ENCODE measurements at places on chromosomes 2 and 18.

DNA sequence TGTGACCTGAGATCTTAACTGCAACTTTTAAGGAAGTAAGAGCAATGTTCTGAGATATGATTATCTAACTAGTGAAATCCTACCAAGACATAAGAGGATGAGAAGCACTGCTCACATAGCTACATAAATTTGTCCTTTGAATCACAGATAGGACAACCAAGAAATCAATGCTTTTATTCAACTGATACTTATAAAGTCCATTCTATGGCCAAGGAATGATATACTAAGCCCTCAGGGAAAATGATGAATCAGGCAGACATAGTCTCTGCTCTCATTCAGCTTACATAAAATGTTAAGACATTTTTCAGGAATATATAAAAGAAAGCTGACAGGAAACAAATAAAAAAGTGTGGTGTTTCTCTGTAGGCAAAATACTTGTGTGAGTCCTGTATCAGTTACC is 39.1 kb downstream of the PGAP1 start:
- H3K4me3 ChIP-seq = no peak overlapping the region
- no peaks in the 10 kb centered on the region for H3K27me3 ChIP-seq
- peaks cover 9% of the 10 kb centered on the region for H3K36me3 ChIP-seq
- no peak overlapping the region for H3K27ac ChIP-seq
- no peak for DNase-seq

GRCh38 chr2:160205505-160205904 is 5.4 kb upstream of the ITGB6 start:
- DNase-seq = peak; percentile 34
- H3K36me3 ChIP-seq = no peaks in the 10 kb centered on the region
- no peak overlapping the region for H3K4me3 ChIP-seq
- no peaks in the 10 kb centered on the region for H3K27me3 ChIP-seq
- H3K27ac ChIP-seq = peak overlapping the region; percentile 52
- H3K4me1 ChIP-seq = no peaks in the 10 kb centered on the region

GRCh38 chr2:218755567-218756404 is 26.2 kb upstream of the CYP27A1 start:
- no peaks in the 10 kb centered on the region for H3K27me3 ChIP-seq
- H3K36me3 ChIP-seq = peaks cover 32% of the 10 kb centered on the region

DNA sequence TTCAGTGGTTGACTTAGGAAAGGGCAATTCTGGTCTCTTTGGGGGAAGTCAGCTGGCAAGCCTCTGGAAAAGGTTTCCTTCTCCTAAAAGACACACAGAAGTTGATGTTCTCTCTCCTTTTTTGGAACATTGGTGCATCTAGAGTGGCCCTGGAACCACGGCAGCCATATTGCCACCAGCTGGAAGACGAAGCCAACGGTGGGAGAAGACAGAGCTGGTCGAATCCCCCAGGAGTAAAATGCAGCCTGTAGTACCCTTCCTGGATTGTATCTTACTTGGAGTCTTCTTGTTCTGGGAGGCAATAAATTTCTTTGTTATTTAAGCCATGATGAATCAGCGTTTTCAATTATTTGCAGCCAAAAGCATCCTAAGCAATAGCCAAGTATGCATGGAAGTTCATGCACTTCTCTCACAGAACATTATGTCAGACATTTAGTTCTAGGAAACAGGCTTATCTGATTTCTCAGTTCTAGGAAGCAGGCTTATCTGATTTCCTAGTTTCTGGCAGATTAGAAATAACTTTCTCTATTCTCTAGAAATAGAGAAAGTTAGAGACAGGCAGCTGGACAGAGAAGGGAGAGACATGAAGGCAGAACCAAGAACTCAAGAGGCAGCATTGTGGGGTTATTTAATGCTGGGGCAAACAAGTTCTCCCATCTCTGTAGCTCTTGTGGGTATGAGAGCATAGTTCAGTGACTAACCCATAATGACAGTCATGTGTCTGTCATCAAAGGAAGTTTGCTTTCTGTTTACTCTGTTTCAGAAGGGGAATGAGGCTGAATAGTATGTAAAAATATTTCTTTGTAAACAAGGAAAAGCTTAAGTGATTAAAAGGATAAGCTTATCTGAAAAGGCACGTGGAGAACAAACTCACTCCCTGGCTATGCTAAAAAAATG is 40.5 kb upstream of the NABP1 start:
- H3K27ac ChIP-seq = peak overlapping the region; percentile 3
- H3K4me1 ChIP-seq = no peaks in the 10 kb centered on the region
- no peak for DNase-seq
- H3K36me3 ChIP-seq = no peaks in the 10 kb centered on the region
- H3K4me3 ChIP-seq = no peak overlapping the region

DNA sequence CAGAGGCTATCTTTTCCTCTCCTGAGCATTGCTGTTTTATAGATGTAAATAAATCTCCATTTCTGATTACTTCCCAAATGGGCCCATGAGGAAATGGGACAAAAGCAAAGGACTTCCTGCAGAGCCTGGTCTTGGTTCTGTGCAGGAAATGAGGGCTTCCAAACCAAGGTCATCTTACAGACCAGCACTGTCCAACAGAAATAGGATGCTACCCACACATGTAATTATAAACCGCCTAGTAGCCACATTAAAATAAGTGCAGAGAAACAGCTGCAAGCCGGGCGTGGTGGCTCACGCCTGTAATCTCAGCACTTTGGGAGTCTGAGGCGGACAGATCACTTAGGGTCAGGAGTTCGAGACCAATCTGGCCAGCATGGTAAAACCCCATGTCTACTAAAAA is 6.2 kb downstream of the TTL start:
- no peaks in the 10 kb centered on the region for H3K27me3 ChIP-seq
- H3K27ac ChIP-seq = no peak overlapping the region
- H3K4me3 ChIP-seq = no peak overlapping the region

DNA sequence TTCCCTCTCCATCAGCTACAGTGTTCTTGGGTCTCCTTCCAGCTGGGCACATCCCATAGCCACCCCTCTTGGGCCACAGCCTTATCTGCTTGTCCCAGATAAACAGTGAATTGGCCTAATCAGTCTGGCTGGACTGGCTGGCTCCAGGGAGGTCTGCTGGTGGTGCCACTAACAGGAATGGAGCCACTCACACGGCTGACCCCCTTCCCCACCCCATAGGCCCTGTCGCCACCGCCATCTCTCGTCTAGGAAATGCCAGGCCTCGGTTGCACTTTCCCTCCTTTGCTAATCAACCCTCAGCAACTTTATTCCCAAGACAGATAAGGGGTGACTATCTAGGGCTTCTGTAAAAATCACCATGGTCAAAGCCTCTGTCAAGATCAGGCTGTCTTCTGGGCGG is 23.0 kb upstream of the TNP1 start:
- no peaks in the 10 kb centered on the region for H3K27me3 ChIP-seq
- DNase-seq = no peak
- no peaks in the 10 kb centered on the region for H3K4me1 ChIP-seq
- H3K27ac ChIP-seq = no peak overlapping the region
- no peaks in the 10 kb centered on the region for H3K36me3 ChIP-seq

DNA sequence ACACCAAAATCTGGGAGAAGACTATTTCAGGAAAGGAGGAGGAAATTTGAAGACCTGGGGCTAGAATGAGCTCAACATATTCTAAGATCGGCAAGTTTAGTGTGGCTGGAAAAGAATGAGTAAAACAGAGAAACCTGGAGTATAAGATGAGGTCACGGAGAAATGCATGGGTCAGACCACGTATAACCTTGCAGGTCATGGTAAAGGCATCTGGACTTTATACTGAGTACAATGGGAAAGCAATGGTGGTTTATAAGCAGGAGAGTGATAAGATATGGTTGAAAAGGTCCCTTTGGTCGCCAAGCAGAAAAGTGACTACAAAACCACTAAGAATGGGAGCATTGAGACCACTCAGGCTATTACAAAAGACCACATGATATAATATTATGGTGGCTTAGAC is 91.2 kb upstream of the CDKL4 start:
- no peaks in the 10 kb centered on the region for H3K4me1 ChIP-seq
- H3K27ac ChIP-seq = no peak overlapping the region
- H3K36me3 ChIP-seq = no peaks in the 10 kb centered on the region
- no peaks in the 10 kb centered on the region for H3K27me3 ChIP-seq

DNA sequence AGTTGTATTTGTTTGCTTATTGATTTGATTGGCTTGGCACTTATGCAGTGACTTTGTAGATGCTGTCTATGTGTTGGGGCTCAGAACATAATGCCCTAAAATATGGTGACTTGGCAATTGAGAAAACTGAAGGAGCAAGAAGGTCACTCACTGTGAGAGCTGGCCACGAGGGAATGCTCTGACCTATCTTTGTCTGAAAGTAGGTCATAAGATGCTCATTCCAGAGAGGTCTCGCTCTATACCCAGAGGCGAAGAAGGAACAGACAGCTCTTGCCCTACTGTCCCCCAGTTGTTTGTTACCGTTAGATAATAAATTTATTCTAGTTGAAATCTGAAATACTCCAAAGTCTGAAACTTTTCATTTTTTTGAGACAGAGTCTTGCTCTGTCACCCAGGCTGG is 158.5 kb downstream of the TGIF1 start:
- H3K4me3 ChIP-seq = no peak overlapping the region
- DNase-seq = no peak
- peaks cover 22% of the 10 kb centered on the region for H3K4me1 ChIP-seq
- H3K36me3 ChIP-seq = no peaks in the 10 kb centered on the region

GRCh38 chr18:8607776-8608742 is 1.2 kb upstream of the RAB12 start:
- H3K27me3 ChIP-seq = no peaks in the 10 kb centered on the region
- H3K36me3 ChIP-seq = no peaks in the 10 kb centered on the region
- H3K4me3 ChIP-seq = peak overlapping the region; percentile 89
- H3K4me1 ChIP-seq = peaks cover 29% of the 10 kb centered on the region

DNA sequence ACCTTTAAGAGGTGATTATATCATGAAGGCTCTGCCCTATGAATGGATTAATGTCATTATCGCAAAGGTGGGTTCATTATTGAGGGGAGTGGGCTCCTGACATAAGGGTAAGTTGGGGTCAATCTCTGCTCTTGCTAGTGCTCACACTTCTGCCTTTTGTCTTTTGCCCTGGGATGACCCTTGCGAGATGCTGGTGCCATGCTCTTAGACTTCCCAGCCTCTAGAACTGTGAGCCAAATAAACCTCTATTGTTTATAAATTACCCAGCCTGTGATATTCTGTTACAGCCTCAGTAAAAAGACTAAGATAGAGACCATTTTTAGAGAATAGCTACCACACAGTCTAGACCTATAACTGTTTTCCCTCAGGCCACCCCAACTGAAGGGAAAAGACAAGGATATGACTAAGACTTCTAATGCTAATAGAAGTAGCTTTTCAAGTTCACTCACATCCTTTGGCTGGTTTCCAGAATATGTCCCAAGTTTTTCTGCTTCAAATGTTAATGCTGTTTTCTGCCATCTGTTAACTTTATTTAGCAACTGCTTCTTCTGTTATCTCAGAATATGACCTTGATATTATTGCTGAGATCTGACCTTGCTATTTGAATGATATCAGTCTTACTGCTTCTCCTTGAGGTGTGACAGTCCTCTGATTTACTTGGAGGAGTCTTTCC is 65.1 kb upstream of the STAM2 start:
- H3K4me3 ChIP-seq = no peak overlapping the region
- no peaks in the 10 kb centered on the region for H3K36me3 ChIP-seq
- no peak for DNase-seq

DNA sequence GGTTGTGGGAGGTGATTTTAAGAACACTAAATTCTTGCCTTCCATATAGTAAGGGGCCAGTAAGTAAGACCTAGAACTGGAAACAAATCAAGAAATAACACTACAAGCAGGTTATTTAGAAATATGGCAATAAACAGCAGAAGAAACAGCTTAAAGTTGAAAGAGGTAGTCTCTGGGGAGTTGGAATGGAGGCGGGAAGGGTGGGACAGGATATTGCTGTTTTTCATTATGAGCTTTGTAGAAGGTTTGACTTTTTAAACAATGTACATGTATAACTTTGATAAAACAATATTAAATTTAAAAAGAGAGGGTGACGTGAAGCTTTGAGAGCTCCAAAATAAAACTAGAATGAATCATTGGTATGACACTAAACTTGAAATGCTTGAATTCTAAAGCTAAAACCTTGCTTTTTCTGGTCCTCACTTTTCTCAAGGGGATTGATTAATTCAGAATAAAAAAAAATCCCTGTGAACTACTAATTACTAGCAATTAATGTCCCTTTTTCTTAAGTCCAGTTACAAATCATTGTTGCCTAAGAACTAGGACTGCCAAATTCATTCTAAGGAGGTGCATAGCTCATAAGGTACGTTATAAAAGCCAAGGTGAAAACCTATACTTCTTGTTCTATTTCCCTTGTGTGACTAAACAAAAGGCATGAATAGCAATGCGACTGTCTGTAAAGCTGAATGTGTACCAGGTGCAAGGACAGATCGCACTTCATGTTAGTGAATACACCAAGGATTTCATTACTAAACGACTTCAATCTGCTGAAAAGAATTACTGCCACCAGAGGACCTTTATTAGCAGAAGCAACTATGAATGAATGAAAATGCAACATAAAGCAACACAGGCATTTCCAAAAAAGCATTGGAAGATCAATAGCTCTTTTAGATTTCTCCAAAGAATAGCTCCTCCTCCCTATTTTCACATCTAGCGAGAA is 177.5 kb downstream of the RBM43 start:
- no peak overlapping the region for H3K27ac ChIP-seq
- H3K27me3 ChIP-seq = no peaks in the 10 kb centered on the region
- peaks cover 14% of the 10 kb centered on the region for H3K4me1 ChIP-seq
- no peak overlapping the region for H3K4me3 ChIP-seq

DNA sequence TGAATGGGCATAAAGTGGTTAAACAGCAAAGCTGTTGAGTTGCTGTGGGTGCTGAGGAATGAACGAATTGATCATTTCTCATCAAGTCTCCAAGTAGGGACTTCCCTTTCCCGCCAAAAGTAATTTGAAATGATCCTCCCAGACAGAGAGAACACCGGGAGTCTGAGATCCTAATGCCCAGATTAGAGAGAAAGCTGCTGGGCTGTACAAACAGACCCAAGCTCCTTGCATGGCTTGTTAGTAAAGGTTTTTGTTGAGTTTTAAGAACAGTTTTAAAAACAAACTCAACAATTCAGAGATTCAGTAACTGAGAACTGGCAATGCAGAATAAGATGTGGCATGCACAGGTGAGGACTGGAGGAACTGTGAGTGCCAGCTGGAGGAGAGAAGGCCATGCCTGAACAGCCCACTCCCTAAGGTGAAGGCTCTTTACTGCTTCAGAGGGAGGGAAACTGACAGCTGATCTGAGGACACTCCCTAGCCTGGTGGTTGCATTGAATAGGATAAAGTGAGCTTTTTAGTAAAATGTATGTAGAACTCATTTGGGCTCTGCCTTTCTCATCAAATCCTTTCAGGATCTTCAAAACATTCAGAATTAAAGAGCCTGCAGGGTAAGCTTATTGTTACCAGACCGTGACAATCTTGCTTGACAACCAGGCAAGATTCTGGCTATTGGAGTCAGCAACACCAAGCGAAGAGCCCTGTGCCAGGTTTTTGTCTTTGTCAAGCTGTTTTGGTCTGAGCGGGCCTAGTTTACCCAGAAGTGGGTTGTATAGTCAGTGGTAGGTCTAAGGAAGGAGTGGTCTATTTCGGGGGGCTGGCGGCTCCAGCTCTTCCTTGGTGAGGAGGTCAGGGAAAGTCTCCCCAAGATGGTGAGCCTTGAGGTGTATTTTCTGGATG is 63.2 kb upstream of the IGFBP5 start:
- DNase-seq = no peak
- H3K27me3 ChIP-seq = no peaks in the 10 kb centered on the region
- H3K4me1 ChIP-seq = no peaks in the 10 kb centered on the region
- H3K4me3 ChIP-seq = no peak overlapping the region
- H3K36me3 ChIP-seq = no peaks in the 10 kb centered on the region
- no peak overlapping the region for H3K27ac ChIP-seq

Measured in tibial artery (tissue), 4 donors.